DMS79 (cell line): ENCODE measurements at places on chromosomes 3 and 15.

DNA sequence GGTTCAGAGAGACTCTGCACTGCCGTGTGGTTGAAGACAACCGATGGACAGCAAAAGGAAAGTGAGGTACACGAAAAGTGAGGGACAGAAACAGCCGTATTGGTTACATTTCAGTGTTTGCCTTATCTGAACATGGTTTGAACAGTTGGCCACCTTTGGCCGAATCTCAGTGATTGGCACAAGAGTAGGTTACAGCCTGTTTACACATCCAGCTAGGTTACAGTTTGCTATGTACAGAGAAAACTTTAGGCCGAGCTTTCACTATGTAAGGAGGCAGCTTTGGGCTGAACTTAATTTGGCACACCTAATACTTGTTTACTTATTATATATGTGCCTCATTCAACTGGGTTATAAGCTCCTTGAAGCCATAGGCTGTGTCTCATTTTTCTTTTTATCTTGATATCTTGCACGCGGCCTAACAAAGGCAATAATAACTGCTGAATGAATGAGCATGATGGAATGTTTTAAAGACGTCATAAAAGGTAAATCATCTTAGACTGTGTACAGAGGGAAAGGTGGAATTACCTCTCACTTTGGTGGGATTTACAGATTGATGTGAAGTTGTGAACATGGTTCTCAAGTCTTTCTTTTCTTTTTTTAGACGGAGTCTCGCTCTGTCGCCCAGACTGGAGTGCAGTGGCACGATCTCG, 17.2 kb upstream of the GREM1 start:
- no peak for DNase-seq

GRCh38 chr15:99454941-99455788, 110.6 kb upstream of the MEF2A start:
- DNase-seq: no peak

DNA sequence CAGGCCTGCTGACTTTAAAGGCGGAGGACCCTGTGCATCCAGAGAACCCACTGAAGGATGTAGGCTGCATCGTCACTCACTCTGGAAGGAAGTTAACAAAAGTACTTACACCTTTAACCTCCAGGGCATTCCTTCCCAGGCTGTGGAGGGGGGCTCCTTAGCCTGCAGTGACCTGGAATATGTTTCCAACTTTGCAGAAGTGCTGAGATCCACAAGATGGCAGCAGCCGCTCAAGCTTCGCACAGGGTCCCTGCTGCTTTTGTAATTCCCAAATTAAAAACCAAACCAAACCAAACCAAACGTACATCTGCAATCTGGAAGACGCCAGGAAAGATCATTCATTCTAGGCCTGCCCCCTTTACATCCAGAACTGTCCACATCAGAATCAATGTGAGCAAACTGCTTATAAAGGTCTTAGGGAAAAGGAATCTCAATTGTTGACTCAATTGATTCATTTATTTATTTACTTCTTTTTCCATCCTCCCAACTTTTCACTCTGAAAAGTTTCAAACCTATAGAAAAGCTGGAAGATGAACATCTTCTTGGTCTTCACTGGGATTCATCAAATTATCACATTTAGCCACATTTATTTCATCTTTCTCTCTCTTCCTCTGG, 70.5 kb upstream of the KLHL25 start:
- DNase-seq: no peak

GRCh38 chr3:151580591-151580990, 119.7 kb upstream of the IGSF10 start:
- DNase-seq: no peak

GRCh38 chr3:53817809-53818208, 28.4 kb downstream of the CHDH start:
- DNase-seq: no peak

DNA sequence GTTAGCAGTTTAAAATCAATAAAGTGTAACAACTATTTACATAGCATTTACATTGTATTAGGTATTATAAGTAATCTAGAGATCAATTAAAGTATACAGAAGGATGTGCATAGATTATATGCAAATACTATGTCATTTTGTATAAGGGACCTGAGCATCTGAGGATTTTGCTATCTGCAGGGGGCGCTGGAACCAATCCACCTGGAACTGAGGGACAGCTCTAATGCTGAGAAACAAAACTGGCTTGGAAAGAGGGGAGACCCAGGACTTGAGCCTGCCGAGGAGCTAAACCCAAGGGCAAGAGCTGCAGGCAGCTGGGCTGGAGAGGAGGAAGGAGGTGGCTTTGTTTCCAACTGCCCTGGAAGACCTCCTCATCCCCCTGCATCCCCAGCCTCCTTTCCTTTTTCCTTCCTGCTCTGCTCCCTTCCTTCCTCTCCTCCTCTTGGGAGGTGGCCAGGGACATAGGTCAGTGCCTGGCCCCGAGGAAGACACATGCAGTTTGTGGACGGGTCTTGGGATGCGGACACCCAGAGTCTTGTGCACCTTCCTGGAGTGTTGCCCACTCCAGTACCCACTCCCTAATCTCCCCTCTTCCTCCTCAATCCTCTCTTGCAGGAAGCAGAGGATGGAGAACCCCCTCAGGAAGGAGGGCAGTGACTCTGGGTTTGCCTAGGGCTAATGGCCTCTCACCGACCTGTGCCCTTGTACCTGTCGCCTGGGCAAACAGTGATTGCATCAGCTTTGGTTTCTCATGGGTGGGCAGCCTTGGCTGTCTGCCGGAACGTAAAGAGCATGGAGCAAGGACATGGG, 825 bp upstream of the RTP3 start:
- DNase-seq: no peak

GRCh38 chr15:73684581-73685455, 635 bp downstream of the CD276 start:
- no peak for DNase-seq

DNA sequence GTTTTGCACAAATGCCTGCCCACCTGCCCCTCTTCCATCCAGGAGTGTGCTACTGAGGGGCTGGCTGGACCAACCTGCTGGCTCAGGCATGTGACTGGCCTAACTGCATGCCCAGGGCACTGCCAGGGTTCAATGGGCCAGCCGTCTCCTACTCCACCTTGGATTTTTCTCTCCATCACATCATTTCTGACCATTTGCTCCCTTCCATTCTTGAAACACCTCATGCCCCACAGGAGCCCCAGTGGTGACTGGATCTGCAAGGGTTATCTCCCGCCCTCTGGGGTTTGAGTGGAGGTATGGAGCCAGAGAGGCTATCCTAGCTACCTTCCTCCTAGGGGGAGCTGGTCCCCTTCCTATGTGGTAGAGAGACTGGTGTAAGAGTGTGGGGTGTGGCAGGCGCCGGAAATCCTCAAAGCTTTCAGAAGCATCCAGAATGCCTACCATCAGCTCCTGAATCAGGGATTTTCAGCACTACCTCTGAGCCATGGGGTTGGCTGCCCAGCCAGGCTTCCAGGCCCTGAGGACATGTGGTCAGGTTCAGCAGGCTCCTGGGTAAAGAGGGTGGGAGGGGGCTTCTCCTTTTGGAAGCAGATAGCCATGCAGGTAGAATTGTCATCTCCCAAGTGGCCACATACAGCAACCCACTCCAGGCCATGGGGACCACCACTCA, 2.9 kb upstream of the MANF start:
- no peak for DNase-seq
